ENCODE measurements at places on chromosomes 2 and 18.

GRCh38 chr2:173248381-173248780 is 106.3 kb upstream of the CDCA7 start:
- no peak for DNase-seq

- no peak for DNase-seq
These were observed 20.9 kb downstream of the MMADHC start for GRCh38 chr2:149566652-149567051.

DNA sequence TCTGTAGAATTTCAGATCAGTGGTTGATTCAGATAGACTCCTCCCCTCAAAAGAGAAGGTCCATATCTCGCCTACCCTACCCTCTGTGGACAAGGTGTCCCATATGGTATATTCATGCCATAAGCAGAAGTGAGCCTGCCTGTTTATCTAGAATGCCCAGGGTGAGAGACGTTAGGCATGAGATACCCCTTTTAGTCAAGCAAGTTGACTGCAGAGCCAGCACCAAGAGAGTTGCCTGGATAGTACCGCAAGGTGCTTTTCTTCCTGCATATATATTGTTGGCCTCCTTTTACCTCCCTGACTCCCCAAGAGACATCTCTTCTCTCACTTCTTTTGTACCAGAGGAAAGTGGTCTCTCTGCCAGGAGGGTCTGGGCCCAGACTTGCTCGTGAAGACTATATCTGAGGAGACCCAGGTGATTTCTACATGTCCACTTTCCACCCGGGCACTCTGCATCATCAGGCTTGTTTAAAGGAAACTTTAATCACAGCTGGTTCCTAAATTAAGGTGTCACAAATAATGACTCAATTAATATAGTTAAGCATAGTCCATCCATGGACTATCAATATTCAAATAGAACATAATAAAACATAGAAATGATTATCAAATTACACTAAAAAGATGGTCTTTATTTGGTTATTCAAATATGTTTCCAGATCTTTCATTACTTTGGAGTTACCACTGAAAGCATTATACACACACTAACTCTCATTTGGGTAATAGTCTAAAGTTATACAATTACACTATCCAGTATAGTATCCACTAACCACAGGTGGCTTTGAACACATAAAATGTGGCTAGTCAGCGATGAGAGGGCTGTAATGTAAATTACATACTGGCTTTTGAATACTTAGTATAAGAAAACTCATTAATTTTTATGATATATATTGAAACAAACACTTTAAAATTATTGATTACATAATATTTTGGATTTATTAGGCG is 4.1 kb downstream of the ITGA4 start:
- no peak for DNase-seq

DNA sequence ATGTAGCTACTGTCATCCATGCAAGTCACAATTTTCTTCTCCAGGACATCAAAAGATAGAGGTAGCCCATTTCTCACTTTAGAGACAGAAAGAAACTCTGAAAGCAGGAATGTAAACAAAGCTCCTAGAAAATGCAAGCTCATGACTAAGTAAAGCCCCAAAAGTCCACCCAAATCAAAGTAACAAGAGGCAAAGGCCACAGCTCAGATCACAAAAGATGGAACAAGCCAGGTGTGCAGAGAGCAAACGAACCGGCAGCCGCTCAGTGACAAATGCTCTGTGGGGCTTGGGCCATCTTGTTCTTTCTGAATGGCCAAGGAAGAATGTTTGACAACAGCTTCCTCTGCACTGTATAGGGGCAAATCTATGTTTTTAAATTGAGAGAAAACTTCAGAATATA is 201.0 kb downstream of the CYRIA start:
- DNase-seq, result no peak

DNA sequence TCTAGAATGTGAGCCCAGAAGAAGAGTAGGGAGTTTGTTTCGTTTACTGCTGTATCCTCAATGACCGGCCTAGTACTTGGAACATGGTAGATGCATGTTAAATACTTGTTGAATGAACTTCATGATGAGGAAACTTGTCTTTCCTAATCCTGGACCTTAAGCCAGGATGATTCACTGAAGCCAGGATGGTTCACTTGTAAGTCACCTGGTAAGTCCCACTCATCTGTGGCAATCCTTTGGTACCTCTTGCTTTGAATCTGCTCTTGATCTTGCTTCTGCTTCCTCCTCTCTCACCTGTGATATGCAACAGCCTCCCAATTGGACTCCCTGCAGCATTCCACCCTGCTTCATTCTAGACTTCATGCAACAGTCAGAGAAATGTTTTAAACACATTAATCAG is 43.6 kb downstream of the QPCT start:
- DNase-seq, result no peak

DNA sequence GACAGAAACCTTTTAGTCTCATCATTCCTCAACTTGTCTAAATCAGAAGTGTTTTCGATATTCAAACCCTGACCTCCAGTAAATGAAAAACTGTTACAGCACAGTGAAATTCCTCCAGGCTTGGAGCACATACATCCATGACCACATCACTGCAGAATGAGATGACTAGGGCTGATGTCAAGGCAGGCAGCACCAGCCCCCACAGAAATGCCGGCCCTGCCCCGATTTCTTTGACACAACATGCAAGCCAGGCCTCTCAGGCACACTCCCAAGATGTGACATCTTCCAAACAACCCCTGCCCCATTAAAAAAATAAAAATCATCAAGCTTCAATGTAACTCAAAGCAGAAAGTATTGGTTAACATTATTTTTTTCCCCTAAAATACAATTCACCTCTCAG is 103.3 kb downstream of the CTAGE1 start:
- no peak for DNase-seq

- no peak for DNase-seq
These were observed 435.6 kb downstream of the TDRD15 start for GRCh38 chr2:21559351-21559750.

GRCh38 chr18:62937065-62937464 is 221.7 kb downstream of the PHLPP1 start:
- DNase-seq, result no peak

- no peak for DNase-seq
These were observed 37.6 kb upstream of the SLC4A10 start for GRCh38 chr2:161586517-161587167.

DNA sequence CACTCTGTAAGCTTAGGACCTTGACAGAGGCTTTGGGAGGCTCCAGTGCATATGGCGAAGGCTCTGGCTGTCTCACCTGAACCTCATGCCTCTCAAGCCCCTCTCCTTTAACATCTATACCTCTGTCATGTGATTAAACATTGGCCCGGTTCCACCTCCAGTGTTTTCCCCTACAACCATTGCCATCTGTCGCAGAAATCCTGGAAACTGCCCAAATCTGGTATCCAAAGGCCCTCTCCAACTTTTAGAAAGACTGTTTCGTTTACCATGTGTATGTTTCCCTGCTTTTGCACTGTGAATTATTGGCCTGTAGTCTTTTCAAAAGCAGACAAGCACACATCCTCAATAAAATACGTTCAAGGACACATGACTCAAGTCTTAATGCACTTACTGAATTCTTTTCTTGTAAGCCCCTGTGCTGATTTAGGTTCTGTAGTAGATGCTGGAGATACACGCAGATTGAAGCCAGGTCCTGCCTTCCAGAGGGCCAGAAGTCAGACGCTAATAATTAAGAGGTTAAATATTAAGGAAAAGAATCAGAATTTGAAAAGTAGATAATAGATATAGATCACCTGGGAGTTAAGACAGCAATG is 386.4 kb upstream of the SLC14A2 start:
- DNase-seq, result no peak

DNA sequence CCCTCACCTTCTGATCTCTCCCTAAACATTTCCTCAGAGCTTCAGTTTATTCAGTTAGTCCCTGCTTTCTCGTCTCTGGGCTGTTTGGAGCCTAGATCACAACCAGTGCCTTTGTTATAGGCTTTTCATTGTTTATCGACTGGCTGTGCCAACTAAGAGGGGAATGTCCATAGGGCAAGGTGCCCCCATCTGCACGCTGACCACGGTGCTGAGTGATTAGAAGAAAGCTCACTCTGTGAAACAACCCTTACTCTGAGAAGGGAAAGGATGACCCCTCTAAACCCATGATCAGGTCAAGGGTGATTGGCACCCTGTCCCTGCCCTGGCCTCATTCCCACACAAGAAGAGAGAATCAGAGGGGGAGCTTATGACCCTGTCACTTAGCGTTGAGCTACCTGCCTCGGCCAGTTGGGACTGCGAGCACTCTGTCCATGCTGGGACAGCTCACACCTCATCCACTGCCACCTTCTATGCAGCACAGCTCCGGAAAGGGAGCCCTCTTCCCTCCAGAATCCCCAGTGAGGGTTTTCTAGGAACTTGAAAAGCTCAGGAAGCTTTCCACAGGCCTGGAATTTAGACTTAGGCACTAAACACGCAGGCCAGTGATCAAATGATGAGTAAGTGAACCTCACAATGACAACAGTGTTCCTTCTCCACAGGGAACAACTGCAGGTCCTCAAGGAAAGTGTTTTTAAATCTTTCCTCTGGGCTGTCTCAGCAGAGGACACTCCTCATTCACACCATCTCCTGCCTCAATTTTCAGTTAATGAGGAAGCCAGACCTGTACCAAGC is 2.3 kb upstream of the ACTG2 start:
- no peak for DNase-seq

DNA sequence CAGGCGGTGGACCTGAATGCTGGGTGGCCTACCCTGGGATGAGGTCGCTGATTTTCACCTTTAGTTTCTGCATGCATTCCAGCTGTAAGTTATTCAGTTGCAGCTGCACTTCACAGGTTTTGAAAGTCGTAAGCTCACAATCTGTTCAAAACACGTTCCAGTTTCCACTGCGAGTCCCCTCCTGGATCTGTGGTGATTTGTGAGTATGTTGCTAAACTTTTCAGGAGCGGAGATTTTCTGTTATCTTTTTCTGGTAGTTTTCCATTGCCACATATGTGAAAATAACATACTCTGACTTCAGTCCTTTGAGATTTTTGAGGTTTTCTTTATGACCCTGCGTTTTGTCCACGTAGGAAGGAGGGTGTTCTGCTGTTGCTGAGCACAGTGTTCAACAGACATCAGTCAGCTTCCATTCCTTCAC is 102.1 kb downstream of the SNTG2 start:
- no peak for DNase-seq

- no peak for DNase-seq
These were observed 337.5 kb downstream of the RIT2 start for GRCh38 chr18:42778024-42778423.

All from stimulated activated CD8-positive, alpha-beta memory T cell treated with anti-CD3 and anti-CD28 coated beads, Interleukin-7, amount 100 ng/mL, for 1 hour (primary cell).